ENCODE measurements at places on chromosomes 7 and 10.

- DNase-seq: no peak
Observed at GRCh38 chr10:8254350-8254749, 199.9 kb downstream of the GATA3 start.

DNA sequence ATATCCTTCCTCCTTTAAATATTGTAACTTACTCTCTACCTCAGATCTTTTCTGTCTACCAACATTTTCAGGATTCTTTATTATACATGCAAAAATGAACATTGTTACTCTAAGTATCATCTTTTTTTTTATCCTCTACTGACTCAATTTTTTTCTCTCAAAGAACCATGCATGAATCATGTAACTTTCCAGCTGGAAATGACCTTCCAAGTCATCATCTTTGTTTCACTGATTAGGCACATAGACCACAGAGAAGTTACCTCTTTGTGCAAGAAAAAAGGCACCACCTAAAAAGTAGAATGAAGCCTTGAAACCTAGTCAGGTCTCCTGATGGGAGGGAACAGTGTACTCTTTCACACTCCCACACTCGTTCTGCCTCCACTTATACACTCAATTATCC is 234.9 kb downstream of the HGF start:
- no peak for DNase-seq

DNA sequence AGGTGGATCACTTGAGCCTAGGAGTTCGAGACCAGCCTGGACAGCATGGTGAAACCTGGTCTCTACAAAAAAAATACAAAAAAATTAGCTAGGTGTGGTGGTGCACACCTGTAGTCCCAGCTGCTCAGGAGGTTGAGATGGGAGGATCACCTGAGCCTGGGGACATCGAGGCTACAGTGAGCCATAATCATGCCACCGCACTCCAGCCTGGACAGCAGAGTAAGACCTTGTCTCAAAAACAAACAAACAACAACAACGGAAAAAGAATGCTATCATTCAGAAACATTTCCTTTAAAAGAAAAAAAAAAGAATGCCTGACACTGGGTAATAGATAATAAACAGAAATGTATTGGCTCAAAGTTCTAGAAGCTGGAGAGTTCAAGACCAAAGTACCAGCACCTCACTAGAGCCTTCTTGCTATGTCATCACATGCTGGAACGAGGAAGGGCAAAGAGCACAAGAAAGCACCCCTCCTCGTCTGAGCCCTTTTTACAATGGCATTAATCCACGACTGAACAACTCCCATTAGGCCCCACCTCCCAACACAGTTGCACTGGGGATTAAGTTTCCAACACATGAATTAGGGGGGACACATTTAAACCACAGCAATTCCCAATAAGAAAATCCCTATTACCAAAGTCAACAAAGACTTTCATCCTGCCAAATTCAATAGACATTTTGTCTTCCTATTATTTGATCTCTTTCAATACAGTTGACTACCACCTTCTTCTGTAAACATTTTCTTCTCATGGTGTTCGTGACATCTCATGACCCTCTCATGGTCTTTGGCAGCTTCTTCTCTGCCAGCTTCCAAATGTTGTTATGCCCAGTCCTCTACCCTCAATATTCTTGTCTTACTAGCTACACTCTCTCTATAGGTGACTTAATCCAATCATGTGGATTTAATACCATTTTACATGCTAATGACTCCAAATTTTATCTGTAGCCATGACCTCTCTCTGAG is 20.0 kb downstream of the AKR1D1 start:
- DNase-seq: no peak

- no peak for DNase-seq
Observed at GRCh38 chr10:114607358-114607998, 50.6 kb downstream of the ABLIM1 start.

- DNase-seq: no peak
Observed at GRCh38 chr10:76675951-76676587, 961.5 kb downstream of the KCNMA1 start.

DNA sequence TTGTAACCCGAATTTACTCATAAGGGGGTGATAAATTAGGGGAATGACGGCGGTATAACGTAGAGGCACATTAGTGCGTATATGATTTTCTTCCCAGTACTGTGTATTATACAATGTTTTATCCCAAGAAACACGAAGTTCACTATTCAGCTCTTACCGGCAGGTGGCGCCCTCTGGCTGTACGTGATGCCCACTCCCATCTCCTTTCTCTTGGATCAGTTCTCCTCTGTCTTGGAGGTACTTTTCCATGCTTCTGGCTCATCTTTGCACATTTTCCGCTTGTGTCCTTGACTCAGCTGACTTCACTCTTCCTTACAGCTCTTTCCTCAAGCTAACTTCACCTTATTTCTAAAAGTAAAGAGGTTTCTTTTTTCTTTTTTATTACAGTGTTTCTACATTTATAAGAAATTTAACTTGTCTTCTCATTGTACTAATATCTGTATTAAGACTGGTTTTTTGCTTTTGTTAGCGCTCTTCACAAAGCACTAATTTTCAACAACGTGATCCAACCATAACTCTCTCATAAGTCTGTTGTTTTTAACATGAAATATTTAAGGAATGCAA is 21.3 kb downstream of the TMEM176B start:
- no peak for DNase-seq

GRCh38 chr7:95424716-95425115 is 10.1 kb downstream of the PON2 start:
- DNase-seq: no peak

GRCh38 chr7:101680406-101681145 is 51.5 kb upstream of the MYL10 start:
- DNase-seq: no peak

DNA sequence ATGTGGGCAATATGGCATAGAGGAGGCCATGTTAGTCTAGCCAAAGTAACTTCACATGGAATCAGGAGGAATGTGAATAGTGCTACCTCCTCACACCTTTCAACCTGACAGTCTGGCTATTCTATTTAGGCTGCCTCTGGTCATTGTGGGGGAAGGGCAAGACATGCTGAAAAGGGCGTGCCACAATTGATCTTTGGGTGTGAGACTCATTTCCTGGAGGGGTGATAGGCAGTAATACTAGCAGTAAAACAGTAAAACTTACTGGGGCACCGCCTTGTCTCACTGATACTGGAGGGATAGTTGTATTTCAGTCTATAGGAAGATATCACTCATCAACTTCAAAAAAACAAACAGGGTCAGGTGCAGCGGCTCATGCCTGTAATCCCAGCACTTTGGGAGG is 88.7 kb downstream of the TMEM168 start:
- no peak for DNase-seq

DNA sequence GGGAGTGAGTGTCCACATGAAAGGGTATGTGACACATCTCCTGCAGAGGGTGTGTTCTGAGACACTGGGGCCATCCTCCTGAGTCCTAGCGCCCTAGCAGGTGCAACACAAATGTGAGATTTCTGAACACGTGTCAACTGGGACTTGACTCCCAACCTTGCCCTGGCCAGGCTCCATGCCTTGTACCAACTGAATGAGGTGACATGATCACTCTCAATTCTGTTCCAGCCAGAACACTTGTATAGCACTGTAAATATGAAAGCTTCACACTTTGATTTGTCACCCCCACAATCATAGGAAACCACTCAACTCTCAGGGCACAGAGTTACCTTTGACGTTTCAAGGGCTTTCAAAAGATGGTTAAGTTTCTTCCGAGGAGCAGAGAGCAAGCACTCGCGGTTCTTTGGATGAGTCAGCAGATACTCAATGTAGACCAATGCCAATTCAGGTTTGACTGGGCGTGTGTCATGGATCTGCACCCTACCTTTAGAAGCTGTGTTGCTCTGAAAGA is 48.6 kb downstream of the NCAPG2 start:
- peak; percentile 59 for DNase-seq

DNA sequence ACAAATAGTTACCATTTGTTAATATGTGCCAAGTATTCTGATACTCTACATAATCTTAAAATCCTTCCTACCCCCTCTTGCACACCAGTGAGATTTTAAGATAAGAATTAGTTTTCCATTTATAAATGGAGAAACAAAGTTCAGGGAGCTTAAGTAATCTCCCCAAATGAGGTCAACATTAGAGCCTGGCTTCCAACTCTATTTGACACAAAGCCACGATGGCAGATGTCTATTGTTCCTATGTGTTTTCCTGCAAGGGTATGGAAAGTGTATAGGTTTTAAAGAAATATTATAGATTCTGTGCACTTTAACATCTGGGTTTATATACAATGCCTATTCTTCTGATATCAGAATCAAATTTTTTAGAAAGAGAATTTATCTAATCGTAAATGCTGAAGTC is 143.9 kb upstream of the SEMA3C start:
- DNase-seq: no peak

DNA sequence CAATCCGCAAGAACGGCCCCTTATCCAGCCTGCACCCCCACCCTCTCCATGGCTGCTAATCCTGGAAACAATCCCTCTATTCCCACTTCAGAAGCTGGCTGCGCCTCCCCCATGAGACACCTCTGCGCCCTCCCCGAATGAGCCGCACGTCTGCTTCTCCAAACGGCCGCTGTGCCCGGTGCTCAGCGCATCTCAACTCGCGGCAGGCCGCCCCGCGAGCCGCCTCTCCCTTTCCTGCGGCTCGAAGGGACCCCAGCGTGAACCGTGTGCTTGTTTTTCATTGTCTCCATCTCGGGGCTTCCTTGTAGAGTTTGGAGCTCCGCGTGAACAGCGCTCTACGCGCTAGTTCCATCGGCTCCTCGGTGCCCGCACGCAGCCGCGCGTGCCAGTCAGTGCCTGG is 20.8 kb upstream of the FXYD4 start:
- no peak for DNase-seq

- no peak for DNase-seq
Observed at GRCh38 chr10:35605191-35605590, at the start of gene GJD4. Gene GJD4 (plus strand): TSS chr10:35605341. CDS start chr10:35605568, 227 bp downstream.

GRCh38 chr10:14693891-14694290 is 80.8 kb downstream of the FAM107B start:
- no peak for DNase-seq

DNA sequence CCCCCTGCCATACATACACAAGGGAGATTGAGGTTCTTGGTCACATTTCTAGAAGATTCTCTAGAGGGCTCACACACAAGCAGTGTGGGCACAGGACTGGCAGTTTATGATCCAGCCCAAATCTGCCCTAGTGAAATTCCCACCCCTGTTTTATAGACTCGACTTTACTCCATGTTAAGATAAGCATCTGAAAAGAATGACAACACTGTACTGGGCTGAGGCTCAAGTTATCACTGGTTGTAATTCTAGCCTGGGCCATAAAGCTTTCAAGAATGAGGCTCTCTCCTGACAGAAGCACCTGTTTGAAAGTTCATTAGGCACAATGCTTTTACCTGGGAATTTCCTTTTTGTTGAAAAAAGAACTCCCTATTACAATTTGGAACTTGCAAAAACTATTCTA is 195.6 kb upstream of the GLI3 start:
- no peak for DNase-seq

DNA sequence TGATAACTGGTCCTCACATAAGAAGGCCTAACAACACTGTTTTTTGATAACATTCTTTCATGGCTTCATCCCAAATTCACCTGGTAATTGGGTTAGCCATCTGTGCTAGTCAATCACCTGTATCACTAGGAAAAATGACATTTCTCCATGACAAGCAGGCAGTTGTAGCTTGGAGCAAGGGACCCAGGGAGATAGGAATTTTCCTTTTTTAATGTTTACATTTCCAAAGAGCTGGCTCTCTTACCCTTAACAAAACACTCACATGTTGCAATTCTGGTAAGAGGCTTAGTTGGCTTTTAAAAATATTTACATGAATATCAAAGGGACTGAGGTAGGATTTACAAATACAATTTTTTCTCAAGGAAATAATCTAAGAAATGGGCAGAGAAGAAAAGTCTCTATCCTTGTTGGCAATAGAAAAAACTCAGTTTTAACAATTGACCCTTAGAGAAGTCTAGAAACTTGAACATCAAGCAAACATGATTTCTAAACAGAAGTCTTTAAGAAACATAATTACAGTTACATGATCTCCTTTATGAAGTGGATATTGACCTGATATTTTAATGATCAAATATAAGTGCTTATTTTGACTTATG is 16.1 kb upstream of the AKR1C1 start:
- DNase-seq: no peak

GRCh38 chr10:22597138-22597537 is 117.2 kb downstream of the PIP4K2A start:
- peak; percentile 33 for DNase-seq

- DNase-seq: no peak
Observed at GRCh38 chr10:94677691-94678090, 5.8 kb upstream of the CYP2C18 start.

- no peak for DNase-seq
Observed at GRCh38 chr10:36493516-36493880, 631.9 kb upstream of the ANKRD30A start.

GRCh38 chr10:103763374-103764202 is 91.8 kb downstream of the SH3PXD2A start:
- no peak for DNase-seq

DNA sequence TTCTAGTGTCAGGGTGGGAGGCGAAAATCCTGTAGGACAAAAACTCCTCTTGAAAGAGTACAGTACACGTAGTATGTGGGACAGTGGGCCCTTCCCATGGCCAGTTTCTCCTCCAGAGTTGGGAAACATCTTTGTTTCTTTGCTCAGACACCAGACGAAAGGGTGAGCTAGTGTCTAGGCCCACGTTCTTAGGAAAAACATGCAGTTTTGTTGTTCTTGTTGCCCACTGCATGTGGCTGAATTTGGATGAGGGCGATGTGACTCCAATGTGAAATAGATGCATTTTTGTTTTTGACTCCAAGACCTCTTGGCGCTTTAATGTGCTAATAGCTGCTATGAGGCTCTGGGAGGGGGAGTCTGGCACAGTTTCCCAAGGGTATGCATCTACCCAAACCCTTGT is 100.8 kb downstream of the ATXN7L1 start:
- no peak for DNase-seq

- no peak for DNase-seq
Observed at GRCh38 chr7:69862413-69863064, 264.3 kb downstream of the AUTS2 start.

DNA sequence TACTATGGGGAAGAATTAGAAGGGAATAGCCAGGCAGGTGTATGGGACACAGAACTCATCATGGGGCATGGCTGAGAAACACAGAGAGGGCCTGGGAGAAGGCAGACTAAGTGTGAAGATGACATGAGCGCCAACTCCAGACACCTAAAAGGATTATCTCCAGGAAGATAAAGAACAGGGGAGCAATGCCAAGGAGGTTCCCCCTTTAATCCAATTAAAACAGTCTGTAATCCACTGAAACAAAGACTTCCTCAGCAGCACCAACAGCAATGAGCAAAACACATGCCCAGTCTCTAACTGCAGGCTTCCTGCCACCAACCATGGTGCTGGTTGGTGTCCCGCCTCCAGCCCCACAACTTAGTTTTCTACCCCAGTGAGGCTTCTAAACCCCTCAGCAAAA is 108.9 kb downstream of the GRID1 start:
- DNase-seq: no peak

GRCh38 chr7:66964411-66964810 is 31.0 kb downstream of the SBDS start:
- DNase-seq: no peak

Measured in GM18507 (cell line).